NCI-H2029 (cell line): ENCODE measurements at places on chromosomes 16 and 17.

- no peak for DNase-seq
Observed at GRCh38 chr16:86718118-86718517, 139.8 kb downstream of the FOXL1 start.

GRCh38 chr17:81987161-81987770, 9.8 kb downstream of the ASPSCR1 start:
- DNase-seq, result no peak

DNA sequence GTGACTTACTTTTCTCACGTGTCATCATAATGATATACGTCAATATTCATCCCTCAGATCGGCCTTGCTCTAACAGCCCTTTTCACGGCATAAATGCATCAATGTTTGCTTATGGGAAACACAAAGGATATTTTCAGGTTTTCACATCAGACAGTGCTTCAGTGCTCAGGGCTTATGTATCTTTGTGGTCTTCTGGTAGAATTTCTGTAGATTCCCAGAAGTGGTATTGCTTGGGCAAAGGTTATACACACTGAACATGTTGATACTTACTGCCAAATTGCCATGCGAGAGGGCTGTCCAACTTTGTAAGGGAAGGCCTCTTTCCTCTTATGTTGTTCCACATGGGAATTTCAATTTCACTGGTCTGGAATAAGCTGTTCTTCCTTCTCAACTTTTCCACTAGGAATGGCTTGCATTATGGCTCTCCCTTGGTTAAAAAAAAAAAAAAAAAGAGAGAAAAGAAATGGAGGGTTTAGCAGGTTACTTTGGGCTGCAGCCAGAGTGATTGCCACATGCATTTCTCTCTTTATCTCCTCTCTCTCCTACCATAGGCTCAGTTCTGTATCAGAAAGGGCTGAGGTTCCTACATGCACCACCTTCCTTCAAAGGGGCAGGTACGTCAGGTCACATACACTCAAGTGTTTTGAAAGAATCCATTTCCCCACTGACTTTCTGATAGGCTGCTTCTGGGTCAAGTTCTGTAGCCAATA, 19.3 kb downstream of the DHODH start:
- DNase-seq, result no peak

DNA sequence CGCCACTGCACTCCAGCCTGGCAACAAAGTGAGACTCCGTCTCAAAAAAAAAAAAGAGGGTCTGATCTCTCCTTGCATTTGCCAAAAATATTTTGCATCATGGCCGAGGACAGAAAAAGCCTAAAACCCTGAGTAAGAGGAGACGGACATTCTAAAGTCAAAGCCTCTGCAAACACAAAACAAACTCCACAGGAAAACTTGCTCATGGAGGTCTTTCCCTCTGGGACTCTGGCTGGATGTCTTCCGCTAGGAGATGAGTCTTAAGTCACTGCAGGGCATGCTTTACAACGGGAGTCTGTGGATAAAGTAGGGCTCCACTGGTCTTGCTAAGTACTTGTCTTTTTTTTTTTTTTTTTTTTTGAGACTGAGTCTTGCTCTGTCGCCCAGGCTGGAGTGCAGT, 74.0 kb downstream of the MRM3 start:
- DNase-seq, result no peak

DNA sequence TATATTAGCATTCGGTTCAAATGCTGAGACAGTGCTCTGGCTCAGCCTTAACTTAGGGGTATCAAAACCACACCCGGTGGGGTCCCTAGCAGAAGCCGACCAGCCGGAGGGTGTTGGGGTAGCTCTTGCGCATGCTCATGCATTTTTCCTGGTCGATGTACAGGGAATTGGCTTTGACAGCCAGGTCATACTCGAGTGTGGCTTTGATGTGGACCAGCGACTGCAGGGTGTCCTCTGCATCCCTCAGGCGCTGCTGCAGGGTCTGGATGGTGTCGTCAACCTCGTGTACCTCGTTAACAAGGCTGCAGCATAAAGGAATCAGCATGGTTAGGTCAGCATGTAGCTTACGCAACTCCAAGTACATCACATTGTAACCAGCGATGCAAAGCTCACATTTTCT, 37.5 kb downstream of the TEKT3 start:
- no peak for DNase-seq

- no peak for DNase-seq
Observed at GRCh38 chr17:47252766-47253512, 688 bp upstream of the ITGB3 start.

GRCh38 chr16:1216296-1216619, 8.8 kb downstream of the TPSG1 start:
- no peak for DNase-seq

DNA sequence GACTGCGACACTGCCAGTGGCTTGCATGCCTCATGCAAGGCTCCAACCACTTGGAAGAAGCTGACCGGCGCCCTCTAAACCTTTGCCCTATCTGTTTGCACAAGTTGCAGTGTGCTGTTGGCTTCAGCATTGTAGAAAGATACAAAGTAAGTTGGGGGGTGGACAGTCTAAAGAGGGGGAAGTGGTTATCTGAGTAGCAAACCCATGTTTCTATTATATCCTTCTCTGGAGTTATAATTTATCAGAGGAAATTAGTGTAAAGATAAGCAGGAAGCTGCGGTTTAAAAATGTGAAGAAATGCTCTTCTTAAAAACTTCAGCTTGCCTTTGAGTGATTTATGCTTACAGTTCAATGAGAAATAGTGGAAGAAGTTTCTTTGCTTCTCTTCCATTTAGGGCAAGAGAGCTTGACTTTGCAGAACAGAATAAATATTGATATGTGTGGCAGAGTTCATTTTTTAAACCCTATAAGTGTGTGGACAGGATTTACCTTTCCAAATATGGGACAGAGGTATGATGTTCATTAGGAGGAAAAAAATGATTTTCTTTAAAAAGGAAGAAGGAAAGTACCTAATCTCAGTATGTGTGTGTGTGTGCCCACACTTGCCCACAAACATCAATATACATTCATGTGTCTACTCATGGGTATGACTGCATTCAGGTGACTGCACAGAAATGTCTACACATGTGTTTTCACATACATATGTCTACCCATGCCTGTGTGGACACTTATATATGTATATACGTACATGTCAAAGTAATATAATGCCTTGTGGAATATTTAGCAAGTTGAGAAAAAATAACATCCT, 8.1 kb downstream of the AMZ2 start:
- DNase-seq, result no peak

GRCh38 chr16:20026361-20027072, 47.2 kb downstream of the GPR139 start:
- no peak for DNase-seq

DNA sequence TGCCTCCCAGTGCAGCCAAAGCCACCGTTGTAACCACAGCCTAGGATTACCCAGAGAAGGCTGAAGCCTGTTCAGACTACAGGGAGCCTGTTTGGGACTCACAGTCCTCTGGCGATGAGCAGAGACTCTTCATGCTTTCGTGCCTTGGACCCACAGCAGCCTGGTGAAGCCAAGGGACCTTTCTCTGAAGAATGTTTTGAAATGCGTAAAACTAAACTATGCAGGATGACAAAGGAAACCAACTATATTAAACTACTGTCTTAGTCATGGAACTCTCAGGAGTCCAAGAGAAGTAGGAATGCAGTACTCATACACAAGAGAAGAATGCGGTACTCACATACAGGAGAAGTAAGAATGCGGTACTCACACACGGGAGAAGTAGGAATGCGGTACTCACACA, 20.9 kb downstream of the ABR start:
- DNase-seq, result no peak

GRCh38 chr16:47644661-47645060, 183.5 kb downstream of the PHKB start:
- no peak for DNase-seq

DNA sequence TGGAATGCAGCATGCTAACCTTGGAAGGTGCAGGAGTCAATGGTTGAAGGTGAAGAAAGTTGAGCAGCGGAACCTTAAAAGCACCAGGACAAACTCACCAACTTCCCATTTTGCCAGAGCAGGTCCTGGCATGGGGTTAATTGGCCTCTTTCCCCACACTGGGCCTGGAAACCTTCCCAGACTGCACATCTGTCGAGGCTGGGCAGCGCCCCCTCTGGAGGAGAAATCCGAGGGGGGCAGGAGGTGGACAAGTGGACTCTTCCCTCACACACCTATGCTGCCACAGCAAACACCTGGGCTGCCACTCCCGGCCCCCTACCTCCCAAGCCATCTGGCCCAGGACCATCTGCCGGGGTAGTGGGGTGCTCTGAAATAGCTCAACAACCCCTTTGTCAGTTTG, 232.4 kb downstream of the CBLN1 start:
- DNase-seq, result no peak

GRCh38 chr16:83356986-83357385, 450.8 kb upstream of the HSBP1 start:
- DNase-seq, result no peak

- no peak for DNase-seq
Observed at GRCh38 chr16:24049113-24049512, 207.0 kb upstream of the CACNG3 start.

DNA sequence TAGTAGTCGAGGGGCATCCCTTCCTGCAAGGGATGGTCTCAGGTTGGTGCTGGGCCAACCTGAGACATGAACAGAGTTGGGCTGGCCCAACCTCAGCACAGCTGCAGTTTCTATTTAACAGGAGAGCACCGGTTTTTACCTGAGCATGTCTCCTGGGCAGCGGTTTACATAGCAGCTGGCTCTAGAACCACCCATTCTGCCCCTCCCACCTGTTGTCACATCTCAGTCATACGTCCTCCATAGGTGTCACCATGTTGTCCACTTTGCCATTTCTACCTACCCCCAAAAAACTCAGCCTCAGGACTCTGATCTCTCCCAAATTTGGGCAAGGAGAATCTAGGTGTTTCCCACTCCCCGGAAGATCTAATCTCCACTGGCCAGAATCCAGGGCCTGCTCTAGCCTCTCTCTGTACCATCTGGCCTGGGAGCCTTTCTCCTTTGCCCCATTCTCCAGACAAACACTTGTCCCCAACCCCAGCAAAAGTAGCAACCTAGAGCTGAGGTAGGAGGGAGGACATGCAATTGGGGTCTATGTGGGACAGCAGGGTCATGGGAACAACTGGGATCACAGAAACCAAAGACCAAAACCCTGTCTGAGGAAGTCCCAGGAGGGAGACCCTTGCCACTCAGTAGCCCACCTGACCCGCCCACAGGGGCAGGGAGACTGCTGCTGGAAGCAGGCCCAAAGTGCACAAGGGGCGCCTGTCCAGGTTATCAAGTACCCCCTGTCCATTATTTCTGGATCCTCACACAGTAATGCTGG, 19.1 kb downstream of the ETV4 start:
- DNase-seq, result no peak

GRCh38 chr16:72262711-72263110, 90.8 kb upstream of the PMFBP1 start:
- DNase-seq, result no peak

- no peak for DNase-seq
Observed at GRCh38 chr17:2299756-2300155, 3.8 kb downstream of the SMG6 start.

DNA sequence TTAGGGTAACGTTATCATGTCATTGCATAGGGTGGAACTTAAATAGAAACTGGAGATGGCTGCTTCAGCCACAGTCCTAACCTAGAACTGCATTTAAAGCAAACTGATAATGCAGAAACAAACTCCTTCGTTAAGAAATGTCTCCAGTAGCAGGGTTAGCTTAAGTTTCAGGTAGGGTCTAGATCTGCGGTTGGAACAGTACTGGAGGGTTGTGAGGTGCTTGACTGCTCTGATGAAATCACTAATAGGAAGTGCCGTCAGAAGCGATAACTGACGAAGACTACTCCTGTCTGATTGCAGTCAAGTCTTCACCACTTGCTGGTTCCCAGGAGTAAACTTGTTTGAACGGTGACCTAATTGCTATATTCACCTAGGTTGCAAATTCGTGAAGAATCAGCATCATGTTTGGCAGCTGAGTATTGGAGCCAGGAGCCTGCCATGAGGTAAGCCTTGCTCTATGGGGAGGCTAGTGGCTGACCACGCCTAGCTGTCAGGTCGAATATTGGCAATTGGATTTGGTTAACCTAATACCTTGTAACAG, 24.5 kb downstream of the TRPV2 start:
- DNase-seq, result no peak

- DNase-seq, result peak; percentile 25
Observed at GRCh38 chr17:64315032-64315490, 52.0 kb upstream of the TEX2 start.

- peak; percentile 86 for DNase-seq
Observed at GRCh38 chr16:2682209-2683021, at the start of gene KCTD5. Gene KCTD5, plus strand, starts transcription at chr16:2682523. Its CDS starts 26 bp downstream, at chr16:2682549.

GRCh38 chr16:85350973-85351372, 238.7 kb upstream of the CIBAR2 start:
- DNase-seq, result peak; percentile 89

GRCh38 chr17:48192321-48192731, 84.8 kb downstream of the SNX11 start:
- no peak for DNase-seq

DNA sequence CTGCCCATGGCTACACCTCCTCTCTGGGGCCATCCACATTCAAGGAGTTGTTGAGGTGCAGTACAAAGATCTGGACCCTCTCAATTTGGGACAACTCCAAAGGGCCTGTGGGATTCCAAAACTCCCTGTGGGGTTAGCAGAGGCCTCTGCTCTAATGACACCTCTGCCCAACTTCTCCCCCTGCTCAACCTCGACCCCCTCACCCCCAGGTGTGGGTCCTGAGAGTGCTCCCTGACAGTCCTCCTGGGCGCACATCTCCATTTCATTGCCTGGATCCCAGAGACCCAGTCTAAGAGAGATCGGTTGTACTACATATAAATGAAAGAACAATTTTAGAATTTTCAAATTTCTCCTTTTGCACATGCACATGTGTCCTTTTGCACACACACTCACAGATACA, 73.0 kb upstream of the NKD1 start:
- no peak for DNase-seq

DNA sequence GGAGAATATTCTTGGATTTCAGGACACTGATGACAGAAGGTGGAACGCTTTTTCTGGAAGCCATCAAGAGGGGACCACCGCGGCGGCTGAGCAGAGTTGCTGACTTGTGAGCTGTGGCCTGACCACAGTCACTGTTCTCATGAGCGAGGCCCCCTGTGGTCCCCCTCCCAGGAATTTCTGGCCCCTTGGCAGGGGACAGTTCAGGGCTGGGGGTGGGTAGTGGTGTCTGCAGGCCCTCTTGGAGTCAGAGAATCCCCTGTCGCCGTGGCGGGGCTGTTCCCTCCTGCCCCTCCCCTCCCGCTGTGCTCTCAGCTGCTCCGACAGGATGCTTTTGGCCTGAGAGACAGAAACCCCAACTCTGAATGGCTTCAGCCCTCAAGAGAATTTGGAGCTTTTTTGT, 292.0 kb downstream of the SEC14L1 start:
- DNase-seq, result no peak

DNA sequence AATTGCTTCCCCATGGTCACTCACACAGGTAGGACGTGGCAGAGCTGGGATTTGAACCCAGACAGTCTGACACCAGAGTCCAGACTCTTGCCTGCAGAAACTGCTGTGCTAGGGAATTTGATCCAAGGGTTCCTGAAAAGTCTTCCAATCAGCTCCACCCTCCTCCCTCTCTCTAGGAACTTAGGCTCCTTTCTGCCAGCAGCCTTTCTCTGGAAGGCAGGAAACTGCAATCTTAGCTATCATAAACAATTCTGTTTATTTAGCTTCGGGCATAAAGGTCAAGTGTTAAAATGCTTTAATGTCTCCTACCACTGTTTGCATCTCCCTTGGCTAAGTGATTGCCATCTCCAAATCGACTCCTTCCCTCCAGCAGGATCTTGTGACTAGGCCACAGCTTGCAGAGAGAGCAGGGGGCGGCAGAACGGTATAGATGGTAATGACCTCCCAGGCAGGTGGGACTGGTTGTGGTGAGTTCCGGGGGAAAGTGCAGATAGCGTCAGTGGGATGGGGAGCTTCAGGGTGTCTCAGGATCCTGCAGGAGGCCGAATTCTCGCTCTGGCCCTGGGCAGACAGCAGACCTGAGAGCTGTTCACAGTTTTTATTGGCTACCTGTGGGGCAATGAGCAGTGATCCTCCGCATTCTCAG, 882.4 kb upstream of the EEF2KMT start:
- DNase-seq, result no peak
